ENCODE measurements at places on chromosomes 16 and 17.

DNA sequence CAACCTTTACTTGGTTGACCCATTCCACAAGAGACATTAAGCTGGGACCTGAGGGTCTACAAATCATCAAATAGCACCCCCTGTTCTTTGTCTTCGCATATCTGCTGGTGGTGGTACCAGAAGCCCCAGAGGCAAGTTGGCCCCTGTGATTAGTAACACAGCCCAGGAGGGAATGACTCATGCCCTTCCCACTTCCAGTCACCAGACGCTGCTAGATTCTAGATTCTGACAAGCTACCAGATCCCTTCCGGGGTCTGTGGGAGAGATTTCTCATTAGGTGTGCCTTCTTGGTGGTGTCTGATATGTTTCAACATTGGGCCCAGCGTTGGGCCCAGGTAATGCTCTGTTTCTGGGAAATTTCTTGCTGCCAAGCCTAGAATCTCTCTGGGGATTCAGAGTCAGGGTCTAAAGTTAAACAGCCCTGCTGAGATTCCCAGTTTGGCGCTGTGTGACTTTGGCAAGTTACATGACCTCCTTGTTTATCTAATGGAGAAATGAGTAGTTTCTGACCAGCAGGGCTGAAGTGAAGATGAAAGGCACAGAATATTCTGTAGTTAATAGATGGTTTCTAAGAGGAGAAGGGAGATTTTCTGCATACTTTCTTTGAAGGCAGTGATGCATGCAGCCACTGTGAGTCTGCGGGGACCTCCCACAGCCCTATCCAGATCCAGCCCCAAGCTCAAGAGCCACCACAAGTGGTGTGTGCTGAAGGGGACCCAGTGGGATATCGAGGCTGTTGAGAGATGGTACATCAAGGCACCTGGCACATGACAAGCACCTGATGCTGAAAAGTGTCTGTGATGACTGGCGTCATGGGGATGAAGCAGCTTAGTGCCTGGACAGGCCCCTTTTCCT, 3.9 kb downstream of the TRPV2 start:
- DNase-seq, result peak; percentile 98

DNA sequence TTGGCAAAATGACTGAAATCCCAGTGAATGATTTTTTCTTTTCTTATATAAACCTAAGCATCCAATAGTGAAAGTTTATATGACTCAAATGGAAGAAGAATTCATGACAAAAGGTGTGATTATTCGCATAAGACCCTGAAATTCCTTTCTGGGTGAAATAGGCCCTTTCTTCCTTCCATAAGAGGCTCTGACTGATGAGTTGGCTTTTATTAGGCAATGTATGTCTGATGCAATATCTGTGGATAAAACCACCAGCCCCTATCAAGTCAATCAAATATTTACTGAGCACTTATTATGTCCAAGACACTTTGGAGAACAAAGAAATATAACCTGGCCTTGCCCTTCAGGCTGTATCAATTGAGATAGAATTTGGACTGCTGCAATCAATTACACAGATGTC, 316.6 kb downstream of the CDH13 start:
- DNase-seq, result peak; percentile 12

- DNase-seq, result no peak
Measured at GRCh38 chr17:49183801-49184200, 26.6 kb downstream of the GNGT2 start.

GRCh38 chr17:7307686-7308624, 527 bp downstream of the EIF5A start:
- DNase-seq, result peak; percentile 57

- no peak for DNase-seq
Measured at GRCh38 chr17:21167303-21167702, 40.5 kb downstream of the DHRS7B start.

- peak; percentile 45 for DNase-seq
Measured at GRCh38 chr16:70493802-70494201, 29.6 kb downstream of the COG4 start.

- DNase-seq, result peak; percentile 95
Measured at GRCh38 chr17:64202683-64203344, 60.2 kb downstream of the TEX2 start.

DNA sequence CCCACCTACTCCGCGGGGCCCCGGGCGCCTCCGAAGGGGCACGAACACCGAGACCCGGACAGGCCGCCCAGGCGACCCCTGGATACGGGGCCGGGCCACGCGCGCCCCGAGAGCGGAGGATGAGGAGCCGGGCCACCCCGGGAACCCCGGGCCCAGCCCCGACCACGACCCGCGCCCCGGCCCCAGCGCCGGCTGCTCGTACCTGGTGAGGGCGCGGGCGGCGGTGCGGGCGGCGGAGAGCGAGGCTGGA, 192 bp downstream of the FASN start:
- no peak for DNase-seq

DNA sequence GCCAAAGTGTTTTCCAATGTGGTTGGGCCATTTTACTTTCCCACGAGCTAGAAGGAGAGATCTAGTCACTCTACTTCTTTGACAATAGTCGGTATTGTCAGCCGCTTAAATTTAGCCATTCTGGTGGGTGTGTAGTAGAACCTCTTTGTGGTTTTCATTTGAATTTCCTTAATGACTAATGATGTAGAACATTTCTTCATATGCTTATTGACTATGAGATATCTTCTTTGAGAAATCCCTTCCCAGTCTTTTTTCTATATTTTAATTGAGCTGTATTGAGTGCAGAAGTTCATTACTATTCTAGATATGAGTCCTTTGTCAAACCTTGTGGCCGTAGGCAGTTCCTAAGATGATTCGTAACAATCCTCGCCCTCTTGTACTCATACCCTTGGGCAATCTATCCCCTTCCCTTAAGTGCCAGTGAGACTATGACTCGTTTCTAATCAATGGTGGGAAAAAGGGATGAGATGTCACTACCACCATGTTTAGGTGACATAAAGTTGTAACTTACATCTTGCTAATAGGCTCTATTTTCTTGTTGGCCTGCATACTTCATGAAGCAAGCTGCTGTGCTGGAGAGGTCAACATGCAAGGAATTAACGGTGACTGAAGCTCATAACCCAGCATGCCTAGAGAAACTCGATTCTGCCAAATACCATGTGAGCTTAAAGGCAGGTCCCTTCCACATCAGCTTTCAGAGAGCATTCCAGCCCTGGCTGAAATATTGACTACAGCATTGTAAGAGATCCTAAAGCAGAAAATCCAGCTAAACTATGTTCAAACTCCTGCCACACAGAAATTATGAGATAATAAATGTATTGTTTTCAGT, 817.9 kb upstream of the SOX9 start:
- peak; percentile 55 for DNase-seq

DNA sequence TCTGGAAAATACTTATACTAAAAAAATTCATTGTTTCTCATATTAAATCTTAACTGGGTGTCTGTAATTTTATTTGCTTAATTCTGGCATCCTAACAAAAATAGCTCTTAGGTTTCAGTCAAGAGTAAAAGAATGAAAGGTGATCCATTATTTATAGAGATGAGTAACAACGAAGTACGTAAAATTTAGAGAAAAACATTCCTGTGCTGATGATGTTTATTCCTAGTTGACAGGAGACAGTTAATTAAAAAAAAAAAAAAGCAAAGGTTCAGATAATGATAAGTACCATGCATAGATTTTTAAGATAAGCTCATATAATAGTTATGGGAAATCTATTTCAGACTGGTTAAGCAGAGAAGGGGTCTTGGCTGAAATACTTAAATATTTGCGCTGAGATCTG, 50.8 kb downstream of the ABCA9 start:
- DNase-seq, result no peak

GRCh38 chr16:80717611-80718010, 86.8 kb downstream of the CDYL2 start:
- DNase-seq, result no peak

DNA sequence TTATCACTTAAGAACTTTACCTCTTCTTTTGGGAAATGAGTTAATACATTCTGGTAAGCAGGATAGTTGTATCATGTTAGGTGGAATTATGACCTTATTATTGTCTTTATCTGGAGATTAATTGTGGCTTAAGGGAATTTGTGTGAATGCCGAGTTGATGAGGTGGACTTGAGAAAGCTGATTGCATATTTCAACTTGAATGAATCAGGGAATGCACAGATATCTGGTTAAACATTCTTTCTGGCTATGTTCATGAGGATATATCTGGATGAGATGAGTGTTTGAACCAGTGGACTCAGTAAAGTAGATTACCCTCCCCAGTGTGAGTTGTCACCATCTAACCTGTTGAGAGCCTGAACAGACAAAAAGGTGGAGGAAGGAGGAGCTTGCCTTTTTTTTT, 326.1 kb upstream of the GOT2 start:
- DNase-seq, result peak; percentile 73

DNA sequence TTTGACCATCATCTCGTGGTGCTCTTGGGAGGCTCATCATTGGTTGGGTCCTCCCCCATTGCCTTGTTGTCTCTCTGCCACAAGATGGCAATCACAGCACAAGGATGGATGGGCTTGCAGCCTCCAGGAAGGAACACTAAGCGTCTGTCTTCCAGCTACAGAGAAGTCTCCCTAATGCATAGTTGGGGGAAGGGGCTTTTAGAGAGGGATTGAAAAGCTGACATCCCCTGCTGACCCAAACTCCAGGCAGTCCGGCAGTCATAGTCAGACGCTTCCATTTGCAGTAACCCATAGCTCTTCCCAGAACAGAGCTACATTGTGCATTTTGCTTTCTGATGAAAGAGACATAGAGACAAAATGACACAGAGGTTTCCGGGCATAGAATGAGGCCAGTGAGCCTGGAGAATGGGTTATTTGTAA, 111.4 kb downstream of the UTP18 start:
- peak; percentile 74 for DNase-seq

DNA sequence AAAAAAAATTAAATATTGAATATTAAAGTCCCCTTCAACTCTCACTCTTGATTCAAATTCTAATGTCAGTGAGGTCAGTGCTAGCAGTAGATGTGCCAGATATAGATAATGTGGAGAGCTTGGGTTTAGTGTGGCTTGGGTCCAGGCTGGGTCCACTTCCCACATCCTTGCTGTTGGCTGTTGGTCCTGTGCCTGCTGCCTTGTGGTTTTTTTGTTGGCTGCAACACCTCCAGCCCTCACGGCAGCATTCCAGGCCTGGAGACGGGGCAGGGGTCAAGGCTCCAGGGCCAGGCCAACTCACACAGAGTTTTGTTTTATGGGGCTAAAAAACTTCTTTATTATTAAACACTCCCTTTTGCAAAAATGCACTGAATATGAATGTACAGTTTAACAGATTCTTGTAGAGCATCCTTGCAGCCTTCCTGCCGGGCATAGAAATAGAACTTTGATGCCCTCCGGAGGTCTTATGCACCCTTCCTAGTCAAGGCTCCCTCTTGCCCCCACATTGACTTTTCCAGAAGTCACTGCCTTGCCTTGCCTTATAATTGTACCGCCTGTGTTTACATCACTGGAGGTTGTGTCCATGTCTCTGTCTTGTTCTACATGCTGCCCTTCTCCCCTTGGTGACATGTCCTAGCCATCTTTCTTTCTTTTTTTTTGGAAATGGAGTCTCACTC, 25.5 kb upstream of the MYO15B start:
- peak; percentile 36 for DNase-seq

- no peak for DNase-seq
Measured at GRCh38 chr17:39828443-39828842, 35.7 kb downstream of the IKZF3 start.

All from ELR (cell line).